ENCODE measurements at places on chromosomes 11 and 22. TPM values are rescaled to one million over a fixed set of nuclear protein-coding genes. Genes with fewer than 3 reads are reported as not detected.

The MS4A15 gene
- total RNA-seq = not detected

The MMP13 gene
- not detected for total RNA-seq

The MFNG gene
- total RNA-seq = 0.46 TPM

GRCh38 chr11:113105592-113105991 is 144.4 kb downstream of the NCAM1 start:
- DNase-seq = no peak

DNA sequence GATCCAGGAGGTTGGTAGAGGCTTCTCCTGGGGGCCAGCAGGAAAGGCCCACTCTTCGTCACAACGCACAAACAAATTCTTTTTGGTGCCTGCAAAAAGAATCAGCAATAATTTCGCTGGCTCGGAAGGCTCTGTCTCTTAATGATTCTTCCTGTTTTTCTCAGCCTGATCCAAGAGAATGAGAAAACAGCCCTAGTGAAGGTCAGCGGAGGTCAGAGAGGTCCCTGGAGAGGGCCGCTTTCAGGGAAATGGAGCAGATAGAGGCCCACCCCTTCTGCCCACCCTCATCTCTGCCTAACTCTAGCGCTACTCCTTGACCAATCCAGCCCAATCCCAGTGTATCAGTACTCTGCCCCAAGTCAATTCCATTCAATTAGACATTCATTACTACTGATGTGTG is 19.2 kb downstream of the LRRC55 start:
- DNase-seq = no peak

Data from Caki2 (cell line).